ENCODE measurements at places on chromosomes 12 and 14.

- H3K4me3 ChIP-seq = no peak overlapping the region
- H3K4me1 ChIP-seq = no peaks in the 10 kb centered on the region
- H3K27me3 ChIP-seq = no peaks in the 10 kb centered on the region
- H3K27ac ChIP-seq = no peak overlapping the region
Observed at GRCh38 chr12:69620077-69620476, 9.4 kb upstream of the LRRC10 start.

- H3K4me3 ChIP-seq = no peak overlapping the region
- no peaks in the 10 kb centered on the region for H3K4me1 ChIP-seq
- no peaks in the 10 kb centered on the region for H3K27me3 ChIP-seq
- no peaks in the 10 kb centered on the region for H3K36me3 ChIP-seq
Observed at GRCh38 chr12:43951286-43951685, 115.4 kb downstream of the TMEM117 start.

- H3K36me3 ChIP-seq = no peaks in the 10 kb centered on the region
- H3K4me1 ChIP-seq = peaks cover 37% of the 10 kb centered on the region
- H3K4me3 ChIP-seq = no peak overlapping the region
Observed at GRCh38 chr14:61421212-61421923, 100.0 kb downstream of the PRKCH start.

GRCh38 chr14:75343911-75344310, 65.3 kb downstream of the FOS start:
- no peaks in the 10 kb centered on the region for H3K27me3 ChIP-seq
- no peak overlapping the region for H3K4me3 ChIP-seq
- H3K36me3 ChIP-seq = no peaks in the 10 kb centered on the region
- H3K27ac ChIP-seq = no peak overlapping the region

DNA sequence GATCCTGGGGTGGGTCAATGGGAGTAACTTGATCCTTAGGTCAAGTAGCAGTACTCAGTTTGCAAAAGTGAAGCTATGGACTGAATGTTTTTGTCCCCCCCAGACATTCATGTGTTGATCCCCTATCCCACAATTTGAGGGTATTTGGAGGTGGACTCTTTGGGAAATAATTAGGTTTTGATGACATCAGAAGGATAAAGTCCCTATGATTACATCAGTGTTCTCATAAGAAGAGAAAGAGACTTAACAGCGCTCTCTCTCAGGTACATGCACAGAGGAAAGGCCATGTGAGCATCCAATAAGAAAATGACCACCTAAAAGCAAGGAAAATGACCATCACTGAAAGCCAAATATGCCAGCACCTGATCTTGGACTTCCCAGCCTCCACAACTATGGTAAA, 550.8 kb downstream of the FOXG1 start:
- no peaks in the 10 kb centered on the region for H3K4me1 ChIP-seq
- no peak overlapping the region for H3K27ac ChIP-seq
- no peak for DNase-seq
- no peaks in the 10 kb centered on the region for H3K36me3 ChIP-seq
- H3K27me3 ChIP-seq = no peaks in the 10 kb centered on the region

DNA sequence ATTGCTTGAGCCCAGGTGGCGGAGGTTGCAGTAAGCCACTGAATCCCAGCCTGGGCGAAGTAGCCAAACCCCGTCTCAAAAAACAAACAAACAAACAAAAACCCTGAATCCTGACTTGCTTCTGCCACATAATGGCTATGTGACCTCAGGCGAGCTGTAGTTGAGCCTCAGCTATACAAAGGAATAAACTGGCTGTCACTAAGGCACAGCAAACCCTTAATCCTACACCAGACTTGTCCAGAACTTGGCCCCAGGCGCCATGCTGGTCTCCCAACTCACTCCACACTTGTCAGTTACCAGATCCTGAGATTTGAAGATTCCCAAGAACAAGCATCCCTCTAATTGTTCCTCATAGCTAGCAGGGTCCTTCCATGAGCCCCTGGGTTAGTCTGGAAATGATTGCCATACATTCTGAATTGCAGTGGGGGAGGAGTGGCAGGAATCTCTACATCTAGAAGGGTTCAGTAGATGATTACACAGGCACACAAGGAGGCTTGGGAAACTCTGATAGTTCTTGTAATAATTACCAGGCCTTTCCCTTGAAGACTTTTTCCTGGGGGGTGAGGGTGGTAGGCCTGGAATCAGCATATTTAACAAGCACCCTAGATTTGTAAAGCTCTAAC, 9.9 kb downstream of the MAP3K12 start:
- DNase-seq = no peak
- no peaks in the 10 kb centered on the region for H3K27me3 ChIP-seq
- peaks cover 9% of the 10 kb centered on the region for H3K4me1 ChIP-seq
- H3K4me3 ChIP-seq = no peak overlapping the region
